ENCODE measurements at places on chromosomes 12 and 14. TPM values are rescaled to one million over a fixed set of nuclear protein-coding genes. Genes with fewer than 3 reads are reported as not detected.

DNA sequence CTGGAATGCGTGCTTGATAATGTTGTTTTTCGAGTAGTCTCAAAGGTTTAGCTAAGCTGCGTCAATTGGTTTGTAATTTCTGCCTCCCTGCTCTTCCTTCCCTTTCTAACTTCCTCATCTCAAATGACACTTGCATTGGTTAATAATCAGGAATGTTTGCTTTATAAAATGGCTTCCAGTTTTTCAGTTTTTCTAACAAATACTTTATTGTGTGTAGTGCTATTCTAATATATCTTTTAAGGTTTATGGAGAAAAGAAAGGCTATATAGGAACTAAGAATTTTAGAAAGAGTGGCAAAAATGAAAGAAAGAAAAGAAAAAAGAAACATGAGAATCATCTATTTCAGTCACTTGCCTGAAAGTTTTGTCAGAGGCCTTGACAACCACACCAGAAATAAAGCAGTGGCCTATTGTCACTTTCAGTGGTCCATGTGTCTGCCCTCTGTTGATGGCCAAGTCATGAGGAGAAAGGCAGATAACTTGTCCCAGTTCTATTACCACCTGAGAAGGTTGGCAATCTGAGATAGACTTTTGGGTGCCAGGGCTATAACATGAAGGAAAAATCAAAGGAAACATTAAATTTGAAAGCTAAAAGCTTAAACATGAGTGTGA, 221.9 kb upstream of the KITLG start:
- DNase-seq = no peak

COX8C gene
- total RNA-seq = not detected

DNA sequence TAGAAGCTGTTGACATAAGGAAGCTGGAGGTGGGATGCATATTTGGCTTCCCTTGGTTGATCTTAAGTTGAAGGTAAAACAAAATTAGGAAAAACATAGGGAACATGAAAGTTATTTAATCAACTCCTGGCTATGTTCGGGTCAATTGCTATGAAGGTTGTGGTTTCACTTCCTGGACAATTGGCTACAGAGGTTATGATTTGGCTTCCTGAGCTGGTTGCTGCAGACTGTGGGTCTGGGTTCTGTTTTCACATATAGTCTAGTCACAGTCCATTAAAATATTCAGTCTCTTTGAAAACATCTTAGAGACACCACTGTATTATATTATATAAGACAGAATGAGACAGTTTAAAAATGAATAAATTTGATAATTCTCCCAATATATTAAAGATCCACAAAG, 895.2 kb upstream of the USP15 start:
- no peak for DNase-seq

DNA sequence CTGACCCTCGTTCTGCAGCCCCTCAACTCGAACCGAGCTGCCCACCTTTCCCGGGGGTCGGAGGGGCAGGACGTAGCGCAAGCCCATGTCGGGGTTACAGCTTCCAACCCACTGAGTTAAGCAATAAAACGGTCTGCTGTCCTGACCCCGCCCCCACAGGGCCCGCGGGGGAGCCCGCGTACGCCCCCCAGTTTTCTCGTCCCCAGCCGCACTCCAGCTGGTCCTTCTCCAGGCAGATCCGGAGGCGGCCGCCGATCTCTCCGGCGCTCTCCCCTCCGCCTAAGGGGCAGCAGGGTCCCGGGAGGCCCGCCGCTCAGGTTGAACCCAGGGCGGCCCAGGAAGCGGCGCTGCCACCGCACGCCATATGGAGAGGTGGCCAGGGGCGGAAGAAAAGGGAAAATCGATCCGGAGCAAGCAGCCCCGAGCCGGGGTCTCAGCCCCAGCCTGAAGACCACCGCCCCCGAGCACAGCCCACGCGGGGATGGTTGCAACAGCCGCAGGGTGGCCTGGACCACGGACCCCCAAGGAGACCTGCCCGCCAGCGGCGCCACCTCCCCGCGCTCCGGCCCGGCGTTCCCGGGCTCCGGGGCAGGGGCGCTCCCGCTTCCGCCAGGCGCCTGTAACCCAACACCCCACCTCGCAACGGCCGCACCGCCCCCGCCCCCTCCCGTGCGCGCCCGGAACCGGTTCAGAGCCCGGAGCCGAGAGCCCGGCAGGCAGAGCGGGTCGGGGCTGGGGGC, 760 bp downstream of the ACTN1 start:
- no peak for DNase-seq

- DNase-seq = no peak
These were observed 36.0 kb upstream of the RMST start for GRCh38 chr12:97426492-97427116.

STAT6 gene
- 128 TPM for total RNA-seq

WSB2 gene
- 31.9 TPM for total RNA-seq

DNA sequence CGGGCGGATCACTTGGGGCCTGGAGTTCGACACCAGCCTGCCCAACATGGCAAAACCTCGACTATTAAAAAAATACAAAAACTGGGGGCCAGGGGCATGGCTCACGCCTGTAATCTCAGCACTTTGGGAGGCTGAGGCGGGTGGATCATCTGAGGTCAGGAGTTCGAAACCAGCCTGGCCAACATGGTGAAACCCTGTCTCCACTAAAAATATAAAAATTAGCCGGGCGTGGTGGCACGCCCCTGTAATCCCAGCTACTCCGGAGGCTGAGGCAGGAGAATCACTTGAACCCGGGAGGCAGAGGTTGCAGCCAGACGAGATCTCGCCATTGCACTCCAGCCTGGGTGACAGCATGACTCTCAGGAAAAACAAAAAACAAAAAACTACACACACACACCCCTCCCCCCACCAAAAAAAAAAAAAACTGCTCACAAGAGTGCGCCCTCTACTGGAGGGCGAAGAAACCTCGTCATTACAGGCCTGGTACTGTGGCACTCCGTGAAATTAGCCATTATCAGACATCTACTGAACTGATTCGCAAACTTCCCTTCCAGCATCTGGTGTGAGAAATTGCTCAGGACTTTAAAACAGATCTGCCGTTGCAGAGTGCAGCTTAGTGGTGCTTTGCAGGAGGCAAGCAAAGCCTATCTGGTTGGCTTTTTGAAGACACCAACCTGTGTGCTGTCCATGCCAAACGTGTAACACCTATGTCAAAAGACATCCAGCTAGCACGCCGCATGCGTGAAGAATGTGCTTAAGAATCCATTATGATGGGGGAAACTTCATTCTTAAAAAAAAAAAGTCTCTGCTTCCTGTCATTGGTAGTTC, 7.7 kb downstream of the PPP1R3E start:
- DNase-seq = peak; percentile 84

KRT75 gene
- total RNA-seq = not detected

DNA sequence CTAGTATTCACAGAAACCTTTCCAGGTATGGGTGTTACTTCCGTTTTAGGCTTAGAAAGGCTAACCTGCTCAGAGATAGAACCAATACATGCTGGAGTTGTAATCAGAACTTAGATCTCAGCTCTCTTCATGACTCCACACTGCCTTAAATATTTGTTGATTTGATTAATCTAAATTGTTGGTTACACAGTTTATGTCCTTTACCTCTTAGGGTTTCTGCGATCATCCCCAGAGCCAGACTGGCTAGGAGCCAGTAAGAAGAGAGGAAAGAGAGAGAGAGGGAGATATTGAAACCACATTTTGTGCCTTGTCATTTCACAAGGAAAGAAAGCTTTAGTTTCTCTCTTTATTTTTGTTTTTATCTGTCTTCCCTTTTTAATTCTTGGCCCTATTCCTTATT, 16.8 kb upstream of the MGP start:
- no peak for DNase-seq

NPAS3 gene
- total RNA-seq = not detected

CLIP1 gene
- total RNA-seq = 25.6 TPM
